COR-L47 (cell line): ENCODE measurements at places on chromosomes 3 and 15.

DNA sequence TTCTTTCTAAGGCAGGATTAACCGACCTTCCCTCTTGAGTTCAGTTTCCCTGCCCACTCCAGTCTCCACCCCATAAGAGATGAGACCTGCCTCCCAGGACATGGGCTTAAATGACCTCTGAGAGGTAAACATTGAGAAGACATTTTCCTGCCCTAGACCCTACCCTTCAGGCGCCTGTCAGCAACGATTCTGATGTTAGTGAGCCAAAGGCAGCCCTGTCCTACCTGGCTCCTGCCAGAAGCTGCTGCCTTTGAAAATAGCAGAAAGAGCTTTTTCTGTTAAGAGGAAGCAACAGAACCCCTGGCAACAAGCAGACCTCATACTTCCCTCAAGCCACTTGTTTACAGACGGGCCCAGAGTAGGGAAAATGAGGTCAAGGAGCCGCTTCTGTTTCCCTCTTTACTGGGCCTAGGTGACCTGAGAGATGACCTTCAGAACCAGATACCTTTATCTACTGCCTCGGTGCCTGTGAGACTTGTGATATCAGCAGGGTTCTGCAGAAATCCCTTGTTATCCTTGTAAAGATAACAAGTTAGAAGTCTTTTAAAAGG is 52.0 kb downstream of the CD200R1L start:
- DNase-seq, result no peak

DNA sequence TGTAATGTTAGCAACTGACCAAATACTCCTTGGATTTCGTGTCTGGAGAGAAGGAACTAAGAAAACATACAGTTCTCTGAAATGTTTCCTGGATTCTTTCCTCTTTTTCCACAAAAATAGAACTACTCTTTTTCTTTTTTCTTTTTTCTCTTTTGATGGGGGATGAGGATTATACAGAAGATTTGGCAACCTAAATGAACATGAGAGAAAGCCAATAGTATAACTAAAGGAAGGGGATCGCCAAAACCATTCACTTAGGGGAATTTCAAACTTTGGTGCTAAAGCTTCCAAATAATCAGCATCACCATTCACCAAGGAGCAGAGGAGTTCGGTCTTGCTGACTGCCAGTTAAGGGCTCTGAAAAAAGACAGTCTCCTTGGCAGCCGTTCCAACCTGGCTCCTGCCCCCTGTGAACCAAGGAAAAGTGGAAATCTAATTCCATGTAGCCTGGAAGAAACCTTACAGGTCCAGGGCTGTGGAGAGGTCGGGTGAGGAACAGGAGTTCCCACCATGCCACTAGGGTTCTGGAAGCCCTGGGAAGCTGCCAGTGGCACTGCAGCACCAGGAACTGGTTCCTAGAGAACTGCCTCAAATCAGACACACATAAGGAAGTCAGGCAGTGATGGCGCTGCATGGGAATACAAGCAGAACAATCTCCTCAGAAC is 176.9 kb downstream of the TNIK start:
- no peak for DNase-seq

- DNase-seq, result no peak
These were observed 32.2 kb upstream of the MTMR14 start for GRCh38 chr3:9617056-9617455.

GRCh38 chr3:171028779-171029232 is 2.3 kb upstream of the SLC2A2 start:
- DNase-seq, result no peak

DNA sequence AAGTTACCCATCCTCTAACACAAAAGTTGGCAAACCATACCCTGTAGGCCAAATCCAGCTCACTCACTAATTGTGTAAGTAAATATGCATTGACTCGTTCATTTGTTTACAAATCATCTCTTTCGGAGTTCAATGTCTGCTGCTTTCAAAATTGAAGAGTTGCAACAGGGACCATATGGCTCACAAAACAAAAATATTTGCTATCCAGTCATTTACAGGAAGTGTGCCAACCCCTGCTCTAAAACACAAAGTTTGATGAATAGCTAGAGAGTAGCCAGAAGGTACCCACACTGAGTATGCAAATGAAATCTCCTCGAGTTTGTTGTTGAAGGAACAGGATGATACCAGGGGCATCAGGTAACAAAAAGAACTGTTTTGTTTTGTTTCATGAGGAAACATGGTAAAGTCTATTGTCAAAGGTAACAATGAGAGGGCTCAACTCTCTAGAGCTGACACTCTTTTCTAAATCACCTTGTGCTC is 236.2 kb upstream of the THBS1 start:
- DNase-seq, result peak; percentile 27

- no peak for DNase-seq
These were observed 178.7 kb upstream of the MCTP2 start for GRCh38 chr15:94052711-94053110.

DNA sequence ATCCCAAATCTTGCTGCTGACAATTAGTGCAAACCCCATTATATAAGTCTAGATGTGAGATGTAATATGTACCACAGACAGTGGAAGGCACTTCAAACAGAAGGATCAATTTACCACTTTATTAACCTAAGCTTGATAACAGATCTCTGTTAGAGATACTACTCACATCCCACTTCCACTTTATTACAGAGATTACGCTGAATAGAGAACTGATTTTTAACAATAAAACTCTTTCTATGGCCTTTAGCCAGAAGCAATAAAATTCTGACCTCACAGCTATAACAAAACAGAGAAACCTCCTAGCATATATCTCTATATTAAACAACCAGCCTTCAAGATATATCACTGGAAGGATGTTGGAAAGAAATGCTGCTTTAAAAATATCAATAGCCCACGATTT is 517.7 kb downstream of the MAGI1 start:
- no peak for DNase-seq
